ENCODE measurements at places on chromosomes 2 and 18. TPM values are rescaled to one million over a fixed set of nuclear protein-coding genes. Genes with fewer than 3 reads are reported as not detected.

- DNase-seq = no peak
Measured at GRCh38 chr2:141728886-141729285, 401.9 kb downstream of the LRP1B start.

DNA sequence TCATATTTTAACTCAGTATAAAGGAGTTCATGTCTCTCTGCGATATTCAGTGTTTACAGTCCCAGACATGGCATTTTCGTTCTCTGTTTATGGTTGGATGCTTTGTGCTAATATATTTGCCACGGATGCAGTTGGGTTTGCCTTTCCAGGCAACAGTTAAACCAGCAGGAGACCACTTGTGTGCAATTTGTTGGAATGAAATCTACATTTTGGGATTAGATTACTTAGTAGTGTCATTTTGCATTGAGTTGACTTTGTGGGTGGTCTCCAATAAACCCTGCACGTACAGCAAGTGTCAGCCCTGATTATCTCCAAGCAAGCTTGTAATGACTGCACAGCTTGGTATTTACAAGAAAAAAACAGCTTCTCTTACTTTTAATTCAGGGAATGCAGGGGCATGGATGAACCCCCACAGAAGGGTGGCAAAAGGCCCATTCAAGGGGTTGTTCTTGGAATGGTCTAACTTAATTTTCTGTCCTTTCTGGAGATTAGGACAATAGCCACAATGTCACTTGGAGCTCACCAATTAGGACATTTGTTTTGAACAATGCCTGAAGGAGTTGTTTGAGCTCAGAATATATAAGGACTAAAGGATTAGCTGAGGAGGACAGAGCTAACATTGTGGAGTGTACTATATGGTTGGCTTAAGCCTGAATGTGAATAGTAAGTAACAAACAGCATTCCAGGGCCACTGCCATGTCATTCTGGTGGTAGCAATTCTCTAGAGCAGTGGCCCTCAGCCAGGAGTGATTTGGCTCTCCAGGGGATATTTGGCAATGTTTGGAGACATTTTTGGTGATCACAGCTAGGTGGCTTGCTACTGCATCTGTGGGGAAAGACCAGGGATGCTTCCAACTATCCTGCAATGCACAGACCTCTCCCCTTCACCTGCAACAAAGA, 121.5 kb downstream of the SLC4A3 start:
- no peak for DNase-seq

- DNase-seq = no peak
Measured at GRCh38 chr2:98572676-98573075, 35.6 kb downstream of the COA5 start.

Gene UCN
- 2.3 TPM for total RNA-seq

GRCh38 chr2:19785447-19785846, 116.3 kb downstream of the TTC32 start:
- DNase-seq = no peak

GRCh38 chr2:169397697-169398096, 35.4 kb upstream of the LRP2 start:
- DNase-seq = no peak

Gene SLC35F5
- 19.2 TPM for total RNA-seq
